Stimulated activated CD8-positive, alpha-beta memory T cell treated with anti-CD3 and anti-CD28 coated beads, Interleukin-4, amount 100 ng/mL, for 48 hours (primary cell): ENCODE measurements at places on chromosomes 7 and 10.

DNA sequence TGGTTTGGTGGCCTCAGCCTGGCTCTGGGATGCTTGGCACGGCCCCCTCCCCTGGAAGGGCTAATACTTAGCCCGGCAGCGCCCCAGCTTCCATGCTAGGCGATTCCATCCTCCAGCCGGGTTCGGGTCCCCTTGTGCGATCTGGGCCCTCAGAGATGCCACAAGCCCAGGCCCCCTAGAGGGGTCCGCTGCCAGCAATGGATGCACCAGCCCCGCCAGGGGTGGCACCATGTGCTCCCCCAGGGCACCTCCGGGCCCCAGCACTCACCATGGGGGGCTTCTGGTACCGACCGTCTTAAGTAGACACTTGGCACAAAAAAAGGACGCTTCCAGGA lies 125.7 kb upstream of the KCTD7 start:
- no peak for DNase-seq

- DNase-seq = no peak
Observed at GRCh38 chr10:130905921-130906320, 405.6 kb downstream of the TCERG1L start.

DNA sequence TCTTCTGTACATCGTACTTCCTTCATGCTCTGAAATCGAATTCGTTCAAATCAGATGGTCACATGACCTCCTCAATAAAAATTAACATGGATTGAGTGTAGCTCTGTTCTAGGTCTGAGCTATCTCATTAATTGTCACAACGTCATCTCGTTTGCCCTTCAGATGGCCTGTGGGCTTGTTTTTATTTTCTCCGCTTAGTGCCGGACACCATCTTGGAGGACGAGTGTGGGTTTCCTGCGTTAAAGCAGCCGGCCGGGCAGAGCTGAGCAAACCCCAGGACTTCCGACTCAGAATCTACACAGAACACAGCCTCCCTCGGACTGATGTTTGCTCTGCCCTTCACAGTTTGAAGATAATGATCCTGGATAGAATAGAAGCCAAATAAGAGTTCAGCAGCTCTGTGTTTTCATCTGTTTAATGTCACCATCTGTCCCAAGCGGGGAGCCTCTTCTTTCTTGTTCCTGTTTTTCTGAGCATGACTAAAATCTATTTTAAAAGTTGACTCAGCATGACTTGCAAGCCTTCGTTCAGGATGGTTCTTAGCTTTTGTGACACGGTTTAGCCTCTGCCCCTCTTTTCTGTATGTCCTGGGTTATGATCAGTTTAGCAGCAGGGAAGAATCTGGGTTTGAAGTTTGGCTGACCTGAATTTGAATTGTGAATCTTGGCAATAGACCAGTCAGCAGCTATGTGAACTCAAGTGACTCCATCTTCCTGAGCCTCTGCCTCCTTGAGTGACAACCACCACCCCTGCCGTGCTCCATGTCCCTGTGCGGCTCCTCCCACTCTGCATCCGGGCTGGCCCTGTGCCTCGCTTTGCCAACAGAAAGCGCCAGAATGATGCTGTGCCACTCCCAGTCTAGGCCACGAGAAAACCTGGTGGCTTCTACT lies 30.6 kb upstream of the GALNTL5 start:
- no peak for DNase-seq

GRCh38 chr7:139183878-139184338 lies 47.1 kb upstream of the UBN2 start:
- no peak for DNase-seq

DNA sequence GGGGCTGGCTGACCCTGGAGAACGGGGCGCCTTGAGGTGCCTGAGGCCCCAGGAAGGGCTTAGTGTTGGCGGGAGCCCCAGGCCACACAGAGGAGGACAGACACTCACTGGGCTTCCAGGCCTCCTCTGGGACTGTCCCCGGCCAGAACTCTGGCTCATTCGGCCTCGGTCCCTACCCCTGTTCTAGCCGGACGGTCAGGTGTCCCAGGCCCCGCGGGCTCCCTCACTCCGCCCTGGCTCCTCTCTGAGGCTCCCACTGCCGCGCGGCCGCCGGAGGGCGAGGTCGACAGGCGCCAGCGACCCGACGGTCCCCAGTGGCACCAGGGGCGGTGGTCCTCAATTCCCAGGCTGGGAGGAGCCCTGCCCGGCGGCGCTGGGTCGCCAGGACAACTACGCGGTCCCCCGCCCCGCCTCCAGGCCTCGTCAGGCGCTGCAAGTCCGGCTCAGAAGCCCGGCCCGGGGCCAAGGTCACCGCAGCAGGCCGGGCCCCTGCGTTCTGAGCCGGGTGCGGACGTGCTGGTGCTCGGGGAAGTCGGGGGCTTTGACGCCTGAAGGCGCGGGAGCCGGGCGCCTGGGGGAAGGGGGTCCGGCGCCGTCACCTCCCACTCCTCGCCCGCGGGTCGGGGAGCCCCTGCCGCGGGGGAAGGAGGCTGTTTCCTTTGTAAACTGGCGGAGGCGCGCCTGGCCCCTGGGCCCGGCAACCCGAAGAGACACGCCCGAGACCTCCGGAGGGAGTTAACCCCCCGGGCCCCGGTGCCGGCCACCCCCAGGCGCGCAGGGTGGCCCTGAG lies 1.1 kb upstream of the PWWP2B start:
- DNase-seq = peak; percentile 40

GRCh38 chr7:156479596-156479995 lies 161.0 kb upstream of the RNF32 start:
- DNase-seq = no peak

- no peak for DNase-seq
Observed at GRCh38 chr7:29344334-29344978, 149.9 kb downstream of the CHN2 start.

- no peak for DNase-seq
Observed at GRCh38 chr7:134780166-134780828, 863 bp downstream of the CALD1 start.

- DNase-seq = no peak
Observed at GRCh38 chr7:98034081-98035035, 44.4 kb upstream of the OCM2 start.

GRCh38 chr10:1408651-1409367 lies 328.5 kb downstream of the ADARB2 start:
- DNase-seq = no peak

DNA sequence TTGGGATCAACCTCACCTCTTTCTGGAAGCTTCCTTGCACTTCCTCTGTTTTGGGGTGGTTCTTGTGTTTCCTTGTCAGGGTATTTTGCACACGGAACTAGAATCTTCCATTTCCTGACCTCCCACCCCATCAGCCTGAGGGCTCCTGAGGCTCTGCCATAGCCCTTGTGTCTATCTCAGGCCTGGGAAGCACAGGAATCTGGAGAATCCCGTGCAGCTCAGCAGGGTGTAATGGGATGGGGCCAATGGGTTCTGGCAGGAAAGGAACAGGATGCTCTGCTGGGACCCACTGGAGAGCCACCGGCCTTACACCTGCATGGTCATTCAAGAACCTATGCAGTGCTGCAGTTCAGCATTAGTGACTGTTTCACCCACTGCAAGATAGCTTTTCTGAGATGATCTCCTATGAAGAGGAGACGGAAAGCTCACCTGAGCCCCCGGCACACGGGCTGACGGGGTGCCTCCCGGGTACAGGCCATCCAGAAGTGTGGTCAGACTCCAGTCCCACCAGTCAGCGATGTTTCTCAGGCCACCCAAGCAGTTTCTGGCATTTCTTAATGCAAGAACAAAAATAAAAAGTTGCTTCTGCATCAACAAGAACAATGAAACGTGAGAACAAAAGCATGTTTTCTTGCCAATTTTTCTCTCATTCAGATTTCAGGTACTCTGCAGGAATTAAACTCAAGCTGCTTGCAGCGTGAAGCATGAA lies 133.2 kb downstream of the PKD1L1 start:
- no peak for DNase-seq

GRCh38 chr7:92589056-92589455 lies 1.1 kb downstream of the FAM133B start:
- no peak for DNase-seq

GRCh38 chr7:80182630-80183276 lies 48.1 kb downstream of the GNAI1 start:
- DNase-seq = no peak

DNA sequence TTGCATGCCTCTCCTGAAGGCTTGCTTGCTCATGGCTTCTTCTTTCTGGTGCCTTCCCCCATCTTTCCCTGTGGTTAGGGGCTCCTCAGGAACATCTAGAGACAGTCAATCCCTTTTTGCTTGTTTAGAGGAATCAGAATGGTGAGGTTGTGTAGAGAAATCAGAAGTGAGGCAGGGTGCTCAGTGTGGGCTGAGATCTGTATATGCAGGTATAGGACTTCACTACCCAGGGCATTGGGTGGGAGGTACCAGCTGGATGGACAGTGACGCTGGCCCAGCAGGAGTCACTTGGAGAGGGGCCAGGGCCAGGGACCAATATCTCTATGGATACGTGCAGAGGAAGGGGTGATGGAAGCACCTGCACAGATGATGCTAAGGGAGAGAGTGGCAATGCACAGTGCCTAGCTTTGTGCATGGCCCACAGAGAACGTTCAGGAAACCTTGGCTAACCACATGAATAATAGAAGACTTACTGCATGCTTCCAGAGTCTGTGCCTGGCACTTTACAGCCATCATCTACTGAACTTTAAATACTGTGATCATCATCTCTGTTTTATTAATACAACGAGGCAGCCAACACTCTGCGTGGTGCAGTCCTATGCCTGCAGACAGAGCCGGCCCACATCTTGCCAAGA lies 255.2 kb downstream of the ABCA13 start:
- DNase-seq = no peak

DNA sequence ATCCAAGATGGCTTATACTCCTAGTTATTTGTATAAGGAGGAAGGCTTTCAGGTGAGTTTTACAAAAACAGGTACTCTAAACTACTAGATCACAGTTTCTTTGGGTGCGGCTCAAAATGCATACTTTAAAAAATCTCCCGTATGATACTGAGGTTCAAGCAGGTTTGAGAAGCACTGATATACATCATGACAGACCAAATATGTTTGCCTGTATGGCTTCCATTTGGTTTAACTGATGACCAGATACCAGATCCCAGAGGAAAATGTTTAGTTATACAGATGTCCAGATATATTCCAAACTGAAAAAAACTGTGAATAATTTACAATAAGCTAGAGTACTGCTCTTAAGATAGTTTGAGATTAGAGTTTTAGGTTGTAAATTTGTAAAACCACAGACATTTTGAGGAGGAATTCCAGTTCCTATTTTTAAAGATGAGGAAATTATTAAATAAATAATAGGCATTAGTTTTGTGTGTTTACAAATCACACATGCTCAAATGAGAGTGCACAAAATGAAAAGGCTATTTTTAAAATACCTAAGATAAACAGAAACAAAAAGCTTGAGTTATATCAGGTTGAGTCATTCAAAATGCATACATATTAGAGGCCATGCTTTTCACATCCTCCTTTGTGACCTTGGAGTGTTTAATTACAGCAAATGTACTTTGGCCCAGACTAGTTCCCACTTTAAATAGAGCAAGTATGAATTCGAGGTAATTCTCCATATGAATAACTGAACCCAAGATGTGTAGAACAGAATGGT lies 60.5 kb downstream of the SEMA3C start:
- DNase-seq = no peak

- no peak for DNase-seq
Observed at GRCh38 chr10:79023240-79024162, 45.3 kb upstream of the ZMIZ1 start.

DNA sequence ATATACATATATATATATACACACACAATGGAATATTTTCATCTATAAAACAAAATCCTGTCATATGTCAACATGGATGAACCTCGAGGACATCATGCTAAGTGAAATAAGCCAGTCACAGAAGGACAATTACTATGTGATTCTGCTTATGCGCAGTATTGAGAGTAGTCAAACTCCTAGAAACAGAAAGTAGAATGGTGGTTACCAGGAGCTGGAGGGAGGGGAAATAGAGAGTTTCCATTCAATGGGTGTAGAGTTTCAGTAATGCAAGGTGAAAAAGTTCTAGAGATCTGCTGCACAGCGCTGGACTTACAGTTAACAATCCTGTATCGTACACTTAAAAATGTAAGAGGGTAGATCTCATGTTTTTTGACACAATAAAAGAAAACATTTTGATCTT lies 181.9 kb downstream of the CDCA7L start:
- DNase-seq = no peak

DNA sequence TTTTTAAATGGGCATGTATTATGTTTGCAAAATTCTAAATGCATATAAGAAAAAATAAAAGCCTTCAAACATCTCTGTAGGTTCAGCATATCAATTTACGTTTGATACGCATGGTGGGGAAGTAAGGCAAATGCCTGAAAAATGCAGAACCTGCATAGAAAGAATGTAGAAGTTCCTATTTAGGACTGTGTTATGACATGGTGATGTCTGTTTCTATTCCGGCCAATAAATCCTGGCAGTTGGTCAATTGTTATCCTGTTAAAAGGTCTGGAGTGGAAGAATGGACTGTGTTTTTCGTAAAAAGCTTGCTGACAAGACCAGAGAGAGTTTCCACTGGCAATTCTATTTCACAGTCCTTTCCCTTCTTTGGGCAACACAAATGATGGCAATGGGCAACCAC lies 49.6 kb upstream of the CAV2 start:
- DNase-seq = no peak

DNA sequence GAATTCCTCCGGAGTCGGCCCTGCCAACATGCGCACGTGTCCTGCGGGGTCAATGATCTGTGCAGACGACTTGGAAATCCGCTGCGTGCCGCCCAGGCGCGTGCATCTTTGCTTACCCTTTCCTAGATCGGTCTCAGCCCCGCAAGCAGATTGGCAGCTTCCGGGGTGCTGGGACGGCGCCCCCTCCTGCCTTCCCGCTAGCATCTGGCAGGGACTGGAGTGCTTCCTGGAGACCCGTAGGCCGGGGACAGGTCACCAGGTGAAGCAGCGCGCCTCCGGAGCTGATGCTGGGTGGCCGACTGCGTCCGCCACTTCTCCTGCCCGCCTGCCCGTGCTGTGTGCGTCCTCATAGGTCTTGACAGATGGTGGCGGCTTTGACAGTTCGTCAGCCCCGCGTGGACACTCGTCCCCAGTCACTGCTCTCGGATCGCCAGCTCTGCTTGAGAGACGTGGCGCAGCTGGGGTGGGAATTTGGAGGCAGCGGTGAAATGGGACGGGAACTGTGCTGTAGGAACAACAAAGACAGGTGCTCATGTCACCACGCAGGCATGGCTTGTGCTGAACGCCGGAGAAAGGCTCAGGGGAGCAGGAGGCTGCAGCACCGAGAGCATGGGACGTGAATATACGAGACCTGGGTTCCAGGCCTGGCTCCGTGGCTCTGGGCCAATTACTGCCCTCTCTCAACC lies 21.9 kb upstream of the KCNK18 start:
- peak; percentile 41 for DNase-seq

DNA sequence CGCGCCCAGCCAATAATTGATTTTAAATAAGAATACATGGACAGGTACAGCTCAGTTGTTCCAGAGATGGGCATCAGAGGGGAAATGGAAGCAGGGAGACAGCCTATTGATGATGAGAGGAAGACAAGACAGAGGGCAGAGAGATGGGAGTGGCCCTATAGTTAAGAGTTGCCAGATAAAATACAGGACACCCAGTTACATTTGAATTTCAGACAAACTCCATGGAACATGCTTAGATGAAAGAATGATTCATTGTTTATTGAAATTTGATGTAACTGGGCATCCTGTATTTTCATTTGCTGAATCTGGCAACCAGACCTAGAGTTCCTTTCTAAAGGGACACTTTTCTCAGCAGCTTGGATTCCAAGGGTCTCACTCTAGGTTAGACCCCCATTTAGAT lies 341.1 kb downstream of the FRMD4A start:
- DNase-seq = no peak

GRCh38 chr7:85695533-85695932 lies 508.7 kb upstream of the SEMA3D start:
- no peak for DNase-seq

GRCh38 chr7:55109404-55110167 lies 90.8 kb downstream of the EGFR start:
- DNase-seq = no peak
